ENCODE measurements at places on chromosomes 4 and X.
A peak's percentile ranks its signal among the peaks of the same experiment; 100 is the strongest.

- no peak for DNase-seq
These were observed 6.5 kb downstream of the C4orf50 start for GRCh38 chr4:6011686-6012085.

DNA sequence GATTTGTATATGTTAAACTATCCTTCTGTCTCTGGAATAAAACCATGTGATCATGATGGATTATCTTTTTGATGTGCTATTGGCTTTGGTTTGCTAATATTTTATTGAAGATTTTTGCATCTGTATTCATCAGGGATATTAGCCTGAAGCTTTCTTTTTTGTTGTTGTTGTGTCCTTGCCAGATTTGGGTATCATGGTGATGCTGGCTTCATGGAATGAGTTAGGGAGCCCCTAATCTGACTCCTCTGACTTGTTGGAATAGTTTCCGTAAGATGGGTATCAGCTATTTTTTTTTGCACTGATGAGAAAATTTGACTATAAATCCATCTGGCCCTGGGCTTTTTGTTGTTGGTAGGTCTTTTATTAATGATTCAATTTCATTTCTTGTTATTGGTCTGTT lies 45.7 kb downstream of the ATP10D start:
- no peak for DNase-seq

- DNase-seq, result peak; percentile 66
These were observed 667 bp downstream of the G3BP2 start for GRCh38 chr4:75672461-75673026.

GRCh38 chr4:4502694-4503311 lies 39.0 kb downstream of the STX18 start:
- DNase-seq, result no peak

All from stimulated activated CD8-positive, alpha-beta memory T cell treated with anti-CD3 and anti-CD28 coated beads, Interleukin-12 subunit alpha, Interleukin-12 subunit beta, amount 100 ng/mL, for 1 hour (primary cell).